DMS 273 treated with DMSO at 0.1 percent for 48 hours (cell line): ENCODE measurements at places on chromosomes 3 and 15.

- DNase-seq = no peak
Measured at GRCh38 chr3:76532158-76532822, 507.6 kb upstream of the ROBO2 start.

DNA sequence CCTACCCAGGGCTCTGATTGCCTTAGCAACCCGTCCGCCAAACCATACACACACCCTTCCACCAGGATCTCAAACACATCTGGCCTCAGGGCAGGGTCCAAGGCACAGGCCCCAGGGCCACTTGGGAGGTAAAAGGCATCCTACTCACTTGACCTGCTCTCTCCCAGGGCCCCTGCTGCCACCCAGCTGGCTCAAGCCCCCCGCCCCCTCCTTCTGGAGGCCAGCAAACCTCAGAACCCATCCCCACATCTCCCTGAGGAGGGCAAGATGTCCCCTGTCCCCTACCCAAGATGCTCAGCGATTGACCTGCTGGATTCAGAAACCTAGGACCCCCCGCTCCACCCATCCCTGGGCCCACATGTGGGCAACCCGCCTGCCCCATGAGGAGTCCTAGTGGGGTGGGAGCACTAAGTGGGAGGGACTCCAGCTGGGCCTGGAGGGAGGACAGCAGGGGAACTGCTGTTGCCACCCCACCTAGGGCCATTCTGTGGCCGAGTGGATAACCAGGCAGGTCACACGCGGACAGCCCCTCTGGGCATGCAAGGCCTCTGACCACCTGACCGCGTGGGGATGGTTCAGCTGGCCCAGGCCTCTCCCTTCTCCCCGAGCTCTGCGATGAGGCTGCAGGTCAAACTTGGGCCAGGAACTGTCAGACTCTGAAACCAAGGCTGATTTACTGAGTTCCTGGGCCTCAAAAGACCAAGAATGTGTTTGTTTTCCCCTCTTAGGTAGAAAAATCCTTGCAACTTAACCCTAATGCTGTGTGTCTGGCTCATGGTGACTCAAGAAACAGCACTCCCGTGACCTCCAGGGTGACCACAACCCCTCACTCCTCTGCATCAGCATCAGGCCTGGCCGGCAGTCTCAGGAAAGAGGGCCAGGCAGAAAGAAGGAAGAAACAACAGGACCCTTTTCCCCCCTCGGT, 4.2 kb downstream of the MFGE8 start:
- DNase-seq = no peak

DNA sequence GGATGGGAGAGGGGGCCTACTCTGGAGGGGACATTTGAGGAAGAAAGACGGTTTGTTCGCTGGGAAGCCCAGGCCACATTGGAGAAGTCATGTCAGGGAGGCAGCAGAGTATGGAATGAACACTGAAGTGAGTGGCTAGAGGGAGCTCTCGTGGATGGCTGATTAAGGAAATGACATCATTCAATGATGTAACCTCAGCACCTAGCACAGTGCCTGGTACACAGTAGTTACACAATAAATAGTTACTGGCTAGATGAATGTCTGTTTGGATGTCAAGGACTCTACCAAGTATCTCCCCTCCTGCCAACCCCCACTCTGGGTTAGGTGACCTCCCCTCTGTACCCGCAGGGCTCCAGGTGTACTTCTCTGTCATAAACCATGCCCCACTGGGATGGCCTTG, 121.1 kb downstream of the CLSTN2 start:
- no peak for DNase-seq

DNA sequence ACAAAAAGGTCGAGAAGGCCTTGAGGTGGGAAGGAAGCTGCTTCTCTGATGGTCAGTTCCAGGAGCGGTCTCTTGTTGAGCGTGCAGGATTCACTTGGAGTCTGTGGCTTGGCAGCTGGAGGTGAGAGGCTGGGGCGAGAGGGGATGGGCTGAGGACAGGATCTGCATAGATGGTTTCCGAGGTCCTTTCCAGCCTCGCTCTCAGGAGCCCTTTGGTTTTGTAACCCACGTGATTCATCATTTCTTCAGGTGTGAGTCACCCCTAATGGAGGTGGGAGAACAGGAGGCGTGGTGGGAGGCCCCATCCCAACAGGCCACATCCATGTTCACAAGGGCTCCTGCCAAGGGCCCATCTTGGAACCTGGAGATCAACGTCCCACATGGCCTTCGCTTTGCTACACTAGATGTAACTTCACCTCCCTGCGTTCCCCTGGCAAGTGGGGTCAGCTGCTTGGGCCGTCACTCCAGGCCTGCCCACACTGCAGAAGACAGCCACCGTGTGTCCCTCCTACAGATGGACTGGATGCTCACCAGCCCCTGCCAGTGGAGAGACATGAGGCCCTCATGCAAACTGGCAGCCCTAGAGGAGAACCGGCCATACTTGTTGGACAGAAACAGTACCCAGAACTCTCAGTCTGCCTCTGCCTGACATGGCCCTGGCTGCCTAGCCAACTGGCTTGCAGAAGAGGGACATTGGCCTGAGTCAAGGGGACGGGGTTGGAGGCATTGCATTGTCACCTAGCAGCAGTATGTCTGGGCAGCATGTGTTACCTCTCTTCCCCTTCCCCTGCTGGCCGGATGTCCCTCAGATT, 1.6 kb upstream of the PCSK6 start:
- DNase-seq = no peak

DNA sequence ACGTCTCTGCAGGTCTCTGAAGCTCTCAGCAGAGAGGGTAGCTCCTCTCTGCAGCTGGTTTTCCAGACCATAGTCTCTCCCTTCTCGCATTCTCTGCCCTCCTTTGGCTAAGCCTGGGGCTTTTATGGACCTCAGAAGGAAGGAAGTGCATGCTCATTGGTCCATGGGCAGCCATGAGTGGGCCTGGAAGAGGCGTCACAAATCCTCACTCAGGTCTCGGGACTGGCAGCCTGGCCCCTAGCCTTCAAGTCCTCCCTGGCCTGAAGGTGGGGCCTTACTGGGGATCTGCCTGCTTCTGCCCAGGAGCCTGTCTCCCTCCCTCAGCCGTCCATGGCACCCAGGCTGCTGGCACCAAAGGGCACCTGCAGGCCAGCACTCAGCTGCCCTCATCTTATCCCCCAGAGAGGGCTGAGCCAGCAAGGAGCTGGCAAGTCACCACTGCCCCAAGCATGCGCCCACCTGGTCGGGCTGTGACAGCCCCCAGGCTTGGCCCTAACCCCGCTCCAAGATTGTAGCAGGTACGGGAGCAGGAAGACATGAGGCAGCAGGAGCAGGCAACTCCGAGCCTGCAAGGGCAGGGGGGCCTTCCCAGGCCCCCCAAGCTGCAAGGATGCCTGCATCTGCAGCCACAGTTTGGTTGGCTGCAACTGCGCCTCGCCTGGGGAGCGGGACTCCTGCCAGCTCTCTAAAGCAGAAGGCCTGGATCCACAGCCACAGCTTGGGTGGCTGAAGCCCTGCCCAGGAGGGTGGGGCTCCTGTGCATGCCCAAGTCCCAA, 37.4 kb downstream of the GHSR start:
- DNase-seq = no peak

- DNase-seq = no peak
Measured at GRCh38 chr3:193863657-193864357, 270.8 kb downstream of the OPA1 start.

GRCh38 chr15:66850078-66850991, 148.3 kb downstream of the SMAD6 start:
- DNase-seq = no peak
